AG20443 (cell line): ENCODE measurements at places on chromosomes 4 and X.

DNA sequence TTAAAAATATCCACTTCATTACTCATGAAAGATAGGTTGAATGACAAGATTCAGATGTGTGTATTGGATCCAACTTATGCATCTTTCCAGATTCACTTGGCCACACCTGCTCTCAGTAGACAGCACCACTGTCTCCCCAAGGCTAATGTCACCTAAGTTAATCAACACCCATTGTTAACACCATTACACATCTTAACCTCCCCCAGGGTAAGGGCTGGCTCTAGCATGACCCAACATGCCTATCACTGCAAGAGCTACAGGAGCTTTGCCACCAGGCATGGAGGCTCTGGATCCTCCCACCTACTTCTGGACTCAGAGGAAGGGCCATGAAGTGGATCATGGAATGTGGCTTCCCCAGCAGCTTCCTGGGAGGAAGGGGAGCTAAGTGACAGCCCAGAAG lies 32.8 kb upstream of the LSM6 start:
- no peak for DNase-seq

DNA sequence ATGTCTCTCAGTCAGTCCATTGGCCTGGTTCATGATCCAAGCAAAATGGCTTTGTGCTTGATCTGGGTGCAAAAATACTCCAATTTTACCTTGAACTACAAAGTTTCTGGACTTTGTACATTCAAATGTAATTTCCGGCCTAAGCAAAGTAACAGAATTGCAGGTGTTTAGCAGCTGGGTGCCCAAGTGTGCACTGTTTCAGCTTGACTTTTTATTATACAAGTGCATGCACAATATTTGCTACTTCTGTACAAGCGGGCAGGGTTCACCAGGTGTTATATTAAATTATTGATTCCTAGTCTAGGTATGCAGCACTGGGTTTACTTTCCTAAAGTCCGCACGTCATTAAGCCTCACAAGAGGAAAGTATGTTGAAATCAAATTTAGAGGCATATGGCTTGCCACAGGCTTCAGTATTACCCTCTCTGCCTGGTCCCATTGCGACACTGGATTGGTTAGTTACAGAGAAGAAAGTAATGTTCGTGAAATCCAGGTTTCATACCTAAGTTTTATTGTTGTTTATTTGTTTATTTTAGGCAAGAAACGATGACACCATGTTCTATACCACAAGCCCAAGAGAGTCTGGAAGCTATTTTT lies 376.9 kb upstream of the CTSO start:
- no peak for DNase-seq

- DNase-seq: no peak
These were observed 102.2 kb upstream of the ATP6AP2 start for GRCh38 chrX:40478474-40479065.

DNA sequence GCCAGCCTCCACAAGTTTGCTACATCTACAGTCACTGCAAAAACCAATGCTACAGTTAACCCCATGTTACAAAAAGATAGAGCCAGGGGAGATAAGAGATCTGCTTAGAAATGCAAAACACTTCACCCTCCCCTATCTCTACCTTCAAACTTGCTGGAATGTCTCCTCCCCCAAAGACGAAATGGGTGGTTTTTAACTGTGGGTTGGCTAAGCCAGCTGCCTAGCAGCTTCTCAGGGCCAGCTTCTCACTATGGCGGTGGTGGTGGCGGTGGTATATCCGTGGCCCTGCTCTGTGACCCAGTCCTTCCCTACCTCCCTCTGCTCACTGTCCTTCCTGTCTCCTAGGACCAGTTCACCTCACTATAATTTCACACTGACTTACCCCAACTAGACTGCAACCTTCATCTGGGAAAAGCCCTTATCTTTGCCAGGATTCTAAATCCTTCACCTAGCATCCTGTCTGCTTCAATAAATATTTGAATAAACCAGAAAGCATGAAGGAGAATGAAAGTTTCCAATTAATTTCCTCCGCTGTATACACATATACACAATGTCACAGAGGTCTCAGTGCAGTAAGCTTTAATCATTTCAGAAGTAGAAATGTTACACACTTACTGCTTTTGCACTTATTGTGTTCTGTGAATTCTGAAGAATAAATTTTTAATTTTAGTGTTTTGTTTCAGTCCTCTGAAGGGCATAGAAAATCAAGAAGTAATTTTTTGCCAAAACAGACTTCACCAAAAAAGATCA lies 46.3 kb downstream of the SH3KBP1 start:
- no peak for DNase-seq

- DNase-seq: peak; percentile 11
These were observed 144.0 kb upstream of the NAP1L5 start for GRCh38 chr4:88841635-88842034.
